ENCODE measurements at places on chromosomes 3 and 15.

DNA sequence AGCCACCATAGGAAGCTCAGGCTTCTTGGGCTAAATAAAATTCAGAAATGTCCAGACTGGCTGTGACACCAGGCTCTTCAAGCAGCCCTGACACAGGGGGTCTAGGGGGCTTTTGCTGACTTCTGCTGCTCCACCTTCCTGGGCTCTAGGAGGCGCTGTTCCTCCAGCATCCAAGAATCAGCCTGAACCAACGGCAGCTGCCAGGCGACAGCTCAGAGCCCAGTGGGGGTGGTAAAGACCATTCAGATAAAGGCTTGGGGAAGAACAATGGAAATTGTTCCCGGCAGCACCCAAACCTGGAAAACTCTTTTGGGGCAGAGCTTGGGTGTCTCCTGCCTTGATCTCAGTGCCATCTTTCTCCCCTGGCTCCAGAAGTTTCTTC, 21.6 kb upstream of the PSTPIP1 start:
- DNase-seq, result no peak

DNA sequence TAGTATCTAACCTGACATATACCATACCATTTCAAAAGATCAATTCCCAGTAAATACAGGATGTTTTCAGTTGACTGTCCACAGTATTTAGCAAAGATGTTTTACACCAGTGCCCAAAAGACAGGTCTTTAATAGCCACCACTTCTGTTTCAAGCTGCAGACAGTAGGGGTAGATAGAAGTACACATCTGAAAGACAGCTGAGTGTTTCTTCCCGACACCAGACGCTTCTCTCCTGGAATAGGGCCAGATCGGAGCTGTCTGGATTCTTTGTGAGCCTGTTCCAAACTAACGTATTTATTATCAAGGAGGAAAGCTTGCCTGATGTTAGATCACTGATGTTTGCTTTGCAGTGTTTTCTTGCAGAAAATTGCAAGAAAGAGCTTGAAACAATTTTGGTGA, 136.1 kb upstream of the RBMS3 start:
- DNase-seq, result peak; percentile 37

GRCh38 chr3:38138349-38139190, at the start of gene MYD88:
Gene MYD88 (plus strand): TSS chr3:38138661. CDS start chr3:38138701, 40 bp downstream.
- DNase-seq, result peak; percentile 66

GRCh38 chr3:9204253-9204992, 45.0 kb downstream of the SRGAP3 start:
- DNase-seq, result no peak

- peak; percentile 17 for DNase-seq
These were observed 11.0 kb upstream of the KNG1 start for GRCh38 chr3:186705882-186706780.

- DNase-seq, result no peak
These were observed 444.5 kb downstream of the PLOD2 start for GRCh38 chr3:145716519-145716918.

DNA sequence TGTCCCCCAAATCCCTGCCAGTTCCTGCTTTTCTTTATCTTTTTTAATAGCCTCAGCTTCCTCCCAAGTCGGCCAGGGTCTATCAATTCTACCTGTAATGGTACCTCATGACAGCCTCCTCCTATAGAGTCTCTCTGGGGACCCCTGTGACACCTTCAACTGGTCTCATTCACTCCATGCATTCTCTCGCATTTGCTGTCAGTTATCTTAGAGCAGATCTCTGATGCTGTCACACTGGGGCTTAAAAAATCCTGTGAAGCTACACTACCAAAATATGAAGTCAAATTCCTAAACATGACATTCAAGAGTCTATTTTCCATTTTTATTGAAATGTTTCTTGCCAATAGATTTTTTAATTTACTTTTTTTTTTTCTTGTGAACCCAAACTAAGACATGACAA, 5.5 kb downstream of the VPS39 start:
- no peak for DNase-seq

DNA sequence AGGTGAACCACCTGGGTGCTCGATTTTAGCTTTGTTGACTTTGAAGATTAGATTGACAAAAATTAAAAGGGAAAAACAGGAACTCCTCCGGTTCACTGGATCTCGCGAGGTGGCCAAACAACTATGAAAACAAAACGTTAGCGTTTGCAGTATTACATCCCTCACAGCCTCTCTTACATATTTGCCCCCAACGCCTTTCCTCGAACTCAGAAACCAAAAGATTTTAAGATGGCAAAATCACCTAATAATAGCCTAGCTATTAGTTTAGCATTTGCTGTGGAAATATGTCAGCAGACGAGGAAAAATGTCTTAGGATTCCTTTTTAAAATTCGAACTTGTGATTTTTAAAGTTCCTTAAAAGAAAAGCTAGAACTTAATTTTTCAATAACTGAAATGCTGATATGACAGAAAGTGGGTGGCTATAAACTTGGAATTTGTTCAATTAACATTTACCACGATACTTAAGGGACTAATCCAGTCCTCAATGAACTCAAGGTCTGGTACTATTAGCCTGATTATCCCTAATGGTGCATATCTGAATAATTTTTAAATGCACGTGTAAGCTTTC, 491 bp upstream of the SENP7 start:
- DNase-seq, result no peak

DNA sequence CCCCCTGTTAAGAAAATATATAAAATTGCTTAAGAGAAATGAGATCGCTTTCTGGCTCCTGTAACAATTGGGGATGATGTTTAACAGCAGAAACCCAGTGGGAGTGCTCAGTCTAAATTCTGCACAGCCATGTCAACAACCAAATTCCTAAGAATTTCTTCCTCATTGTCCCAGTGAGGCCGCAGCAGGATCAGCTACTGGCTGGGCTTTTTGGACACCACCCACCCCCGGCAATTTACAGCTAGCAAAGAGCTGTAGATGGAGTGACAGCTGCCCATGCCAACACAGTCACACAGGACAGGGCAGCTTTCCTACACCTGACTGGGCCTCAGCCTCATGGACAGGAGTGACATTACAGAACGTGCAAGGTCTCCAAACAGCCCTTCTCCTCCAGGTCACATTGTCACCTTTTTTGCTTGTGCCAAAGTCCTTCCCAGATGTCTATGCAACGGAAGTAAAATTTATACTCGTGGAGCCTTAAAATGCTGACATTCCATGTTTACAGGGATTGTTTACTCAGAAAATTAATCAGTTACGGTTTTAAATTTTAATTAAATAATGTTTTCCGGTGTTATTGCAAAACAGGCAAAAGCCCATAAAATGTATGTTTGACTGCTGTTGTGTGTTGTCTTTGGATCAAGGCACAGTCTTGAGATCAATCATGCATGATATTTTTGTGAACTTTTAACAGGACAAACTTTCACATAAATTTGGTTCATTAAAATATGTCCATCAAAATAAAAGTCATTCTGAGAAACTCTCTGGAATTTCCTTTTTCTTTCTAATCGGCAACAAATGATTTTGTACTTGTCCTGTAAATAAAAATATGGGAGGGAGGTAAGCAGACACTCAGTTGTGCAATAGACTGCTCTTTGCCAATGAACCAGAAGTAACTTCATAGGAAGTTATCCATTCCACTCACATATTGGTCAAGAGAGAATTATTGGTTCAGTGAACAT, 943.2 kb downstream of the MCTP2 start:
- peak; percentile 30 for DNase-seq

GRCh38 chr3:134874737-134875413, 79.8 kb downstream of the EPHB1 start:
- peak; percentile 77 for DNase-seq

DNA sequence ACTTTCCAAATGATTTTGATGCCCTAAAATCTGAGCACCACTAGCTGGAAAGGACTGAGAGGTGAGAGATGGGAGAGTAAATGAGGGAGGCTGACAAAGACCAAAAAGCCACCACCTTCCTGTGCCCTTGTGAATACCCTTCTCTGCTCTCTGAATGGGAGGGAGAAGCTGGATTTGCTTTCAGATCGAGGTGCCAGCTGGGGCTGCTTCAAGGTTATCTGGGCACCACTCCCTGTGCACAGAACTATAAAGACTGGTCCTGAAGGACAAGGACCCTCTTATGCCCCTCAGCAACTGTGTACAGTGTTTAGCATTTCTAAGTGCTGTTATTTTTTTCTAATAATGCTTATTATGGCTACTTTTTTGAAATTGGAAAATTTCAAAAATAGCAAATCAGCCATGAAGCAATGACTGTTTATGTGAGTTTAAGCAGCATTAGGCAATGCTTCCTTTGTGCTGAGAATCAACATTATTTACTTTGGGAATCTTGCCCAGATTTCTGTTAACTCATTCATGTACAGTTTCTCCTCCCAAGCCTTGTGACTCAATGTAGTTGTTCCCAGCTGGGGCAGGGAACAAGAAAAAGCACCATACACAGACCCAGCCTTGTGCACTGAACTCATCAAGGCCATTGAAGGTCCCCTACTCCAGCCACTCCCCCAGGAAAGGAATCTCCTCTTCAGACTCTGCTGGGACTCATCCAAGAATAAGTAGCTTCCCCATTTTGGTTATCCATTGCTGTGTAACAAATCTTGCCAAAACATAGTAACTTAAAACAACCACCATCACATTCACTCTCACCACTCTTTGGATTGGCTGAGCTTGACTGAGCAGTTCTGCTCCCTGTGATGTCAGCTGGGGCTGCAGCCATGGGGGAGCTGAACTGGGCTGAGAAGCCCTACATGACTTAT, 37.3 kb upstream of the CDV3 start:
- peak; percentile 86 for DNase-seq

Data from kidney tubule cell (primary cell).